SK-MEL-5 (cell line): ENCODE measurements at places on chromosomes 2 and 18.

GRCh38 chr2:135709992-135710391 is 31.7 kb upstream of the UBXN4 start:
- DNase-seq, result peak; percentile 57

DNA sequence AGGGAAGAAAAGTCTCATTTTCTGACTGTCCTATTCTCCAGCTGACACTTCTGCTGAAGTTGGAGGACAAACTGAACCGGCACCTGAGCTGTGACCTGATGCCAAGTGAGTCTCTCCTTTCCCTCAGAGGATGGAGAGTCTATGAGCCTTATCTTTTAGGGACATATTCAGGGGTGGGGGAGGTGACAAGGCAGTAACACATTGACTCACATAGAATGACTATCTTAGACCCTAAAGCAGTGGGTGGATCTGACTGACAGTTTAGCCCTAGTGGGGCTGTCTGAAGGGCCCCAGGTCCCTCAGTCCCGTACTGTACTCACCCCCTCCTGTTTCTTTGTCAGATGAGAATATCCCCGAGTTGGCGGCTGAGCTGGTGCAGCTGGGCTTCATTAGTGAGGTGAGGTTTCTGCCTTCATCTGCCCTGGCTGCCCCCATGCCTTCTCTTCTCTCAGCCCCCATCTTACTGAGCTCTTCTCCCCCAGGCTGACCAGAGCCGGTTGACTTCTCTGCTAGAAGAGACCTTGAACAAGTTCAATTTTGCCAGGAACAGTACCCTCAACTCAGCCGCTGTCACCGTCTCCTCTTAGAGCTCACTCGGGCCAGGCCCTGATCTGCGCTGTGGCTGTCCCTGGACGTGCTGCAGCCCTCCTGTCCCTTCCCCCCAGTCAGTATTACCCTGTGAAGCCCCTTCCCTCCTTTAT is 805 bp upstream of the KRTCAP3 start:
- no peak for DNase-seq

GRCh38 chr2:221492636-221493035 is 79.5 kb downstream of the EPHA4 start:
- DNase-seq, result no peak

GRCh38 chr18:48543228-48543627 is 4.4 kb downstream of the CTIF start:
- DNase-seq, result no peak

DNA sequence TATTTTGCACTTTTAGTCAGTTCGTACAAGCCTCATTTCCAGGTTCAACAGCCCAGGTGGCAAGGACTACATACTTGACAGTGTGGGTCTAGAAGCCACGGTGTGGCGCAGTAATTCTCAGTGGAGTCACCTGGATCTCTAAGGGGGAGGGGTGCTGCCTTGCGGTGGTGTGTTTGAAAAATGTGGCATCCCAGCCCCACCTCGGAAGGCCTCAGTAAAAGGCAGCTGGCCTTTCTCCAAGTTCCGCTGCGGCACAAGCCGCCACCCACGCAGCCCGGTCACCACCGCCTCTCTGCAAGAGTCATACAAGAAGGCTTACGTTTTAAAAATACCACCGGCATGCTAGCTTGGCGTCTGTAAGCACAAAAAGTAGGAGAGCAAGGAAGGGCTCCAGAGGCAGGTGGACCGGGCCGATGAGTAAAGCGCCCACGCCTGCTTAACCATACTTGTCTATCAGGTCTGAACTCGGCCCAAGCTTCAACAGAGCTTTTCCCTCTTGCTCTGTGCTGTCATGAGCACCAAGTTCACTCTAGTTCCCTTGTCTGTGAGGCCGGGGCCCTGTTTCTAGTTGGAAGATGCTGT is 49.5 kb downstream of the SPRED2 start:
- peak; percentile 16 for DNase-seq

GRCh38 chr18:37661478-37661877 is 95.9 kb upstream of the CELF4 start:
- no peak for DNase-seq

DNA sequence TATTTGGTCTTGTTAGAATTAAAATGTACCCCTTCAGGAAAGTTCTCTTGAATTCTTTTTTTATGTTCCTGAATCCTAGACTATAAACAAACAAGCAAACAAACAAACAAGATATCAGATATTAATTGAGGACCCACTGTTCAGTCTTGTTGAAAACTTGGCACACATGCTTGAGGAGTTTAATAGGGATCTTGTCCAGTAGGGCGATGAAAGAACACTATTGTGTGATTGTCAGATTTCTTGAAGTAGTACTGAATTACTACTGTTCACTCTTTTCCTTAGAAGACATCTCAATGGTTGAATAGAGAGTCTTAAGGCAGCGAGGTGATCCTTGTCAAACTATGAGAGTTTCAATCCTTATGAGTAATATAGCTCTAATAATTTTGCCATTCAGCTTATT is 130.2 kb downstream of the PTPRM start:
- peak; percentile 72 for DNase-seq

- no peak for DNase-seq
Observed at GRCh38 chr2:795531-796041, 118.4 kb upstream of the TMEM18 start.
